ENCODE measurements at places on chromosomes 1 and 21. TPM values are rescaled to one million over a fixed set of nuclear protein-coding genes. Genes with fewer than 3 reads are reported as not detected.

The ASCL5 gene
- not detected for total RNA-seq

The TCHH gene
- 0.12 TPM for total RNA-seq

- no peak for DNase-seq
Measured at GRCh38 chr1:30812076-30812475, 54.5 kb upstream of the LAPTM5 start.

DNA sequence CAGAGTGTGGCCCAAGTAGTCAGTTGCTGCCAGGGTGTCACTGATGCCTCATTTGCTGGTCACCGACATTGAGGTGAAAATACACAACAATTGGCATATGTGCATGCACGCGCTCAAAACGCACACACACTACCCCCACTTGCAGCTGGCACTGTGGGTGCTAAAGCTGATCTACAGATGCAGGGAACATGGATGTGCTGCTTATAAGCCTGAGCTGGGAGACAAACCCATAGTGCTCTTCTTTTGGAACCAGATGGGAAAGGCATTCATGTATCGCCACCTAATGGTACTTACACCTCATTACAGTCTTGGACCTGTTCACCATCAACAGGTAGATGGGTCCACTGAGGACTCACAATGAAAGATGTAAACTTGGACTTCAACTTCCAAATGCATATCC is 70.3 kb upstream of the CAMK1G start:
- no peak for DNase-seq

DNA sequence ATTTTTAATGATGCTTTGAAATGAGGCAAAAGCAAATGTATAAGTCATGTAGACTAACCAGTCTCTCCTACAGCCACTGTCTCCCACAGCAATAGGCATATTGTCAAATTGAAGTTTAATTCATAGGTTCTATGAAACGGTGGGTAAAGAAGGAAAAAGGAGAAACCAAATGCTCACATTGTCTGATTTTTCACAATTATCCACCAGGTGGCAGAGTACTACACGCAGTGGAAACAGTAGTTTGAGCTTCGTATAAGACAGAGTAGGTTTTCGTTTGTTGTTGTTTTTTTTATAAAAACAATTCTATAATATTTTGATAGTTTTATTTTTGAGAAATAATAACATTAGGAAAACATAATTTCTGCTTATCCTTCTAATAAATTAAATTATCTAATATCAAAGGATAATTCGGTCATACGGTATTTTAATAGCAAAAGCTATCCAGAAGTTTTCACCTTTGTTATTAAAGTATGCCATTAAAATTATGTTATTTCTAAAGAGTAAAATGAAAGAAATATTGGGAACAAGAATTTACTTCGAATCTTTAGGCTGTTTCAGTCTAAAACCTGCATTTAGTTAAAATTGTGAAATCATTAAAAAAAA is 39.1 kb downstream of the TYW3 start:
- DNase-seq: peak; percentile 33

- DNase-seq: peak; percentile 98
Measured at GRCh38 chr1:185646202-185646683, 87.9 kb upstream of the HMCN1 start.
